ENCODE measurements at places on chromosomes 3 and 15.

GRCh38 chr15:79858469-79858868 lies 38.3 kb downstream of the MTHFS start:
- peak; percentile 24 for DNase-seq

- DNase-seq, result no peak
These were observed 71.5 kb upstream of the ADAMTSL3 start for GRCh38 chr15:83582381-83582780.

DNA sequence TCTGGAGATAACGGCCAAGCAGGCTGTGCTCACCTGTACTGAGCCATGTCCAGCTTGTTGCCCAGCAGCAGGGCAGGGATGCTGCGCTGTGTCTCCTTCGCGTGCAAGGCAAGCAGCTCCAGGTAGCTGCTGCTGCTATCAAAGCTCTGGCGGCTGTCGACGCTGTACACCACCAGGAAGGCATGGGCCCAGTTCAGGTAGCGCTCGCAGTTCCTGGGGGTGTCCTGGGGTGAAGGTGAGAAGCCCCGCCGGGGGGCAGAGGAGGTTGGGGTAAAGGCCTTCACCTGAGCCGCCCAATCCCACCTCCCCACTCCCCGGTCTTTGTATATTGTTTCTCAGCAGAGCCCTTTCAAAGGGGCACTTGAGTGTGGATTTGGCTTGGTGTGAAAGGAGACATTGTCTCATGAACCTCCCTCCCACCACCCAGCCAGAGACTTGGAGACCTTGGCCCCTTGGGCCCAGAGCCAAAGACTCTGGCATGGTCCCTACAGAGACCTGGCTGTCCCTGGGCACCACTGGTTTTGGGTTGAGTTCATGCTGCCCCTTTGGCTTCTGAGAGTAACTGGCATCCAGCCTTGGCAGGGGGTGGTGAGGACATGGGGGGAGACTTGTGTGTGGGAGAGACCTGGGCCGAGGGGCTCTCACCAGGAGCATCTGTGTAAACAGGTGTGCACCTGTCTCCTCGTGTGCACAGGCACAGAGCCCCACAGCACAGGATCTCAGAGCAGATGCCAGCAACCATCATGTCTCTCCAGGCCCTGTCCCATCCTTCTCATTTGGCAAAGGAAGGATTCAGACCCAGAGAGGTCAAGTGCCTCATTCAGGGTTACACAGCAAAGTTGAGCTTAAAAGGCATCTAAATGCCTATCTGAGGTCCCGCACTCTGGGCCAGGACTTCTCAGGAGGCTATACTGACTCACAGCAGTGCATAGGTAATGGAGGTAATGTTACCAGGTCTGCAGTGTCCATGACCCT lies 9.1 kb downstream of the RASL12 start:
- no peak for DNase-seq

GRCh38 chr3:78529601-78530000 lies 1238.2 kb downstream of the ROBO1 start:
- DNase-seq, result no peak

DNA sequence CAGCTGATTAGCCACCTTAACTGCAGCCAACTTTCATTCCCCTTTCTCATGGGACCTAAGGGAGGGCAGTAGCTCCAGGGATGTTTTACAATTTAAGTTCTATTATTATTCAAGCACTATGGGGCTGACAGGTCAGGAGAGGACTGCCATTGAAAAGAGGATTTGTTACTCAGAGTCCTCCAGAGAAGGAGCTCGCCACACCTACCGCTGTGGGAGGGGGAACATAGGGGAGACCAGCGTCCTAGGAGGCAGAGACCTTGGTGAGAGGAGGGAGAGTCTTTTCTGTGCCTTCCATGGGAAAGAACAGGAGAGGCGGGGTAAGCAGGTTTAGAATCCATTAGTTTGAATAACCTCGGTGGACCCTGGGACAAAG lies 14.4 kb downstream of the ATP10A start:
- DNase-seq, result no peak

Data from A673 (cell line).